ENCODE measurements at places on chromosomes 13 and 19. TPM values are rescaled to one million over a fixed set of nuclear protein-coding genes. Genes with fewer than 3 reads are reported as not detected.
A peak's percentile ranks its signal among the peaks of the same experiment; 100 is the strongest.

PODNL1 gene
- 9.2 TPM for total RNA-seq

ICAM4 gene
- total RNA-seq = 3.7 TPM

CABP5 gene
- total RNA-seq = not detected

GPR18 gene
- total RNA-seq = not detected

DNA sequence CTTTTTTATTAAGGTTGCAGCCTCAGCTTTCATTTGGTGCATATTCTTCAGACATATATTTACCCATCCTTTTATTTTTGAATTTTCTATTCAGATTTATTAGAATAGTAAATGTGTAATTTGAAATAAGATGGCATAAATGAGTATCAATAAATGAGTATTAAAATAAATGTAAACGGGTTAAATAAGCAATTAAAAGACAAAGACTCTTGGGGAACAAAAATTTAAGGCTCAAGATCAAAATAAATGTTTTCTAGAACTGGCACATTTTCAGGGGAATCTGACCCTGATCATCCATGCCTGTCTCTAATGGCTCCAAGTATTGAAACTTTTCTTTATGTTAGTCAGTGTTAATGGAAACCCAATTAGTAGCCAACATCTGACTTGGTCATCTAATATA lies 3.0 kb downstream of the OR10H3 start:
- H3K27ac ChIP-seq = no peak overlapping the region
- H3K36me3 ChIP-seq = no peaks in the 10 kb centered on the region
- H3K27me3 ChIP-seq = no peaks in the 10 kb centered on the region
- H3K4me3 ChIP-seq = no peak overlapping the region
- no peak for DNase-seq

- no peaks in the 10 kb centered on the region for H3K36me3 ChIP-seq
- no peak for DNase-seq
- no peak overlapping the region for H3K27ac ChIP-seq
- no peak overlapping the region for H3K4me3 ChIP-seq
- H3K4me1 ChIP-seq = no peaks in the 10 kb centered on the region
These were observed 109.5 kb downstream of the MZT1 start for GRCh38 chr13:72617951-72618350.

RETN gene
- total RNA-seq = not detected

QPCTL gene
- total RNA-seq = 13.2 TPM

CCDC9 gene
- total RNA-seq = 11.1 TPM

GRCh38 chr19:16293118-16294091 lies 31.2 kb upstream of the KLF2 start:
- peak; percentile 98 for DNase-seq
- peaks cover 15% of the 10 kb centered on the region for H3K4me1 ChIP-seq

DNA sequence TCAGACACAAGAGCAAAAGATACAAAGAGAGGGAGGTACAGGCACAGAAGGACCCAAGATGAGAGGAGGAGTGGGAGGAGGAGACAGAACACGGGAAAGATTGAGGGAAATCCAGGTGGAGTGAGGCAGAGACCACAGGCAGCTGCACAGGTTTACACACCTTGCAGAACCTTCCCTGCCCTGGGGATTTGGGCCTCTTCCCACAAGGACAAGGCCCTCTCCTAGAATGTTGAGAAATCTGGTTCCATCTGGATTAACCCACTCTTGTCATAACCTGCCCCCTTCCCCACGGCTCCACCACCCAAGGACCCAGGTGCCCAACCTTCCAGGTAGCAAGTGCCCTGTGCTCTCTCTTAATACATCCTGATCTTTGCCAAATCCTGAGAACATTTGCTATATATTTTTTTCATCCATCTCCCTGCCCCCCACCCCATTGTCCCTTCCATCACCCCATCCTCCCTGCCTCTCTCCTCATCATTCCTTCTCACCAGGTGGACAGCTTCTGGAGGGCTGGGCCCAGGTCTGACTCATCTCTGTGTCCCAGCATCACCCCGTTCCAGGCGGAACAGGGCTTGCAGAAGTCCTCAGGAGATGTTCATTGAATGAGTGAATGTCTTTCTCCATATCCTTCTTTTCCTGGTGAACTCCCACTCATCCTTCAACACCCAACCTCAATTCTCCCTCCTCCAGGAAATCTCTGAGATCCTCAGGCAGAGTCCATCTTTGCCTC lies 8.8 kb upstream of the KLK8 start:
- H3K4me3 ChIP-seq = no peak overlapping the region
- no peaks in the 10 kb centered on the region for H3K36me3 ChIP-seq
- H3K4me1 ChIP-seq = no peaks in the 10 kb centered on the region
- DNase-seq = no peak
- H3K27ac ChIP-seq = no peak overlapping the region
- peaks cover 30% of the 10 kb centered on the region for H3K27me3 ChIP-seq

CEACAM4 gene
- total RNA-seq = not detected

DNA sequence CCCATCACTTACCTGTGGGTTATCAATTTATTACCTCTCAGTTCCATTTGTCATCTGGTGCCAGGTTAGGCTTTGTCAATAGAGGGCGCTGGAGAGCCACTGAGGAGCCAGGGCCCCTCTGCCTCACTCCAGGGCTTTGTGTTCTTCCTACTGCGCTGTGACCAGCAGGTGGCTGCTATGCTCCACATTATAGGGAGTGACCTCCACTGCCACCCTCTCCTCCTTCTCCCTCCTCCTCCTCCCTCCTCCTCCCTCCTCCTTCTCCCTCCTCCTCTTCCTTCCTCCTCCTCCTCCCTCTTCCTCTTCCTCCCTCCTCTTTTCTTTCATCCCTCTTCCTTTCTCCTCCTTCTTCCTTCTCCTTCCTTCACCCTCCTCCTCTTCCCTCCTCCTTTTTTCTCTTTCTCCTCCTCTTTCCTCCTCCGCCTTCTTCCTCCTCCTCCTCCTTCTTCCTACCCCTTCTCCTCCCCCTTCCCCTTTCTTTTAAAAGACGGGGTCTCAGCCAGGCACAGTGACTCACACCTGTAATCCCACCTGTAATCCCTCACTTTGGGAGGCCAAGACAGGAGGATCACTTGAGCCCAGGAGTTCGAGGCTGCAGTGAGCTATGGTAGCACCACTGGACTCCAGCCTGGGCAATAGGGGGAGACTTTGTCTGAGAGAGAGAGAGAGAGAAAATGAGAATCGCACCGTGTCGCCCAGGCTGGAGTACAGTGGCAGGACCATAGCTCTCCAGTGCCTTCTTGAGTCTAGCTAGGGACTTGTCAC lies 10.3 kb upstream of the ZBTB32 start:
- H3K4me3 ChIP-seq = no peak overlapping the region
- no peaks in the 10 kb centered on the region for H3K4me1 ChIP-seq
- H3K36me3 ChIP-seq = no peaks in the 10 kb centered on the region
- no peak overlapping the region for H3K27ac ChIP-seq
- no peaks in the 10 kb centered on the region for H3K27me3 ChIP-seq

- no peaks in the 10 kb centered on the region for H3K36me3 ChIP-seq
- no peak overlapping the region for H3K4me3 ChIP-seq
- H3K4me1 ChIP-seq = no peaks in the 10 kb centered on the region
- peaks cover 28% of the 10 kb centered on the region for H3K27me3 ChIP-seq
- H3K27ac ChIP-seq = no peak overlapping the region
These were observed 9.9 kb downstream of the LRFN1 start for GRCh38 chr19:39310558-39311311.
